ENCODE measurements at places on chromosomes 5 and 9.

DNA sequence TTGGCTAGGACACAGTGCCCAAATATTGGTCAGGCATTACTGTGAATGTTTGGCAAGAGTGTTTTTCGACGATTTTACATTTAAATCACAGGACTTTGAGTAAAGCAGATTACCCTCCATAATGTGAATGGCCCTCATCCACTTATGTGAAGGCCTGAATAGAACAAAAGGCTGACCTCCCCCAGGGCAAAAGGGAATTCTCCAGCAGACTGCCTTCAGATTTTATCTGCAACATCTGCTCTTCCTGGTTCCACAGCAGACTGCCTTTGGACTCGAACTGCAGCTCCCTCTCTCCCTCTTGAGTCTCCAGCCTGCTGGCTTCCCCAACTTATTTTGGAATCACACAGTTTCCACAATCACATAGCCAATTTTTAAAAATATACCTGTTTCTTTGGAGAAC lies 7.1 kb upstream of the TMEM215 start:
- DNase-seq = no peak

- no peak for DNase-seq
These were observed 16.9 kb downstream of the FSTL4 start for GRCh38 chr5:133595465-133595864.

DNA sequence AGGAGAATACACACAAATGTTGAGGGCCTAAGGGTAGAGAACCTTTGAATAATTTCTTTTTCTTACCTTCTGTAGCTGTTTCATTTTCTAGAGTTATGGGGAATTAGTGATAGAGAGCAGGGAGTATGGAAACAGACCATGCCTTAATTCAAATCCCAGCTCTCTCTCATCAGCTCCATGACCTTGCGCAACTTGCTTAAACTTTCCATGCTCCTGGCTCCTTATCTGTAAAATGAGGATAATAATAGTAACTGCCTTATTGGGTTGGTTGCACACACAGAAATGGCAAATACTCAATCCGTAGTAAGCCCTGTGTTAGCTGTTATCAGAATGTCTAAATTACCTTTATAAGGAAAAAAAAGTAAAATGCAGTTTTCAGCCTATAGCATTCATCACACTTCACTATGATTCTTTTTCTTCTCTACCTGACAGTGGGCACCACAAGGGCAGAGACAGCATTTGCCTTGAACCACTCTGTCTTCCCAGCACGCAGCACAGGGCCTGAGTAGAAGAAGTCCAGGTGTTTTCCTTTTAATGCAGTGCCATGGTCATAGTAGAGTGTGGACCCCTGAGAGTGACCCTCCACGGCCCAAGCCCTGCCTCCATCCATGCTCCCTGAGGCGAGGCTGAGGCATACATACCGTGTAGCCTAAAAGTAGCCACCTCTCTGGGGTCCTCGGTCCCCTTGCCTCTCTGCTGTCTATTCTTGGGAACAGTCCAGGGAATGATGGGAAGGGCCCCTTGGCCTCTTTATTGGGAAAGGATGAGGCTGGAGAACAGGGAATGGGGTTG lies 17.4 kb downstream of the C5orf15 start:
- no peak for DNase-seq

GRCh38 chr5:67315082-67315989 lies 118.7 kb upstream of the CD180 start:
- DNase-seq = no peak

- no peak for DNase-seq
These were observed 171.4 kb upstream of the SLC30A5 start for GRCh38 chr5:68922172-68922987.

GRCh38 chr5:139445325-139446170 lies 6.2 kb upstream of the DNAJC18 start:
- DNase-seq = no peak

GRCh38 chr5:39176759-39177630 lies 42.4 kb downstream of the FYB1 start:
- peak; percentile 60 for DNase-seq

- DNase-seq = no peak
These were observed 10.2 kb upstream of the SFXN1 start for GRCh38 chr5:175467983-175468690.

Data from CD4-positive, CD25-positive, alpha-beta regulatory T cell (primary cell).